Chondrocyte (in vitro differentiated cells): ENCODE measurements at places on chromosomes 7 and 10. TPM values are rescaled to one million over a fixed set of nuclear protein-coding genes. Genes with fewer than 3 reads are reported as not detected.

The PLCE1 gene
- total RNA-seq: 9.9 to 14.7 TPM (median 10.6 TPM) in 3 replicates

The CUBN gene
- 0.89 to 1.0 TPM (median 0.92 TPM) in 3 replicates for total RNA-seq

The TYW1B gene
- 1.2 to 2.5 TPM (median 1.7 TPM) in 3 replicates for total RNA-seq

The ANKRD30A gene
- total RNA-seq: not detected in 3 replicates

The UBTD1 gene
- total RNA-seq: 29.3 to 38.2 TPM (median 38.2 TPM) in 3 replicates

DNA sequence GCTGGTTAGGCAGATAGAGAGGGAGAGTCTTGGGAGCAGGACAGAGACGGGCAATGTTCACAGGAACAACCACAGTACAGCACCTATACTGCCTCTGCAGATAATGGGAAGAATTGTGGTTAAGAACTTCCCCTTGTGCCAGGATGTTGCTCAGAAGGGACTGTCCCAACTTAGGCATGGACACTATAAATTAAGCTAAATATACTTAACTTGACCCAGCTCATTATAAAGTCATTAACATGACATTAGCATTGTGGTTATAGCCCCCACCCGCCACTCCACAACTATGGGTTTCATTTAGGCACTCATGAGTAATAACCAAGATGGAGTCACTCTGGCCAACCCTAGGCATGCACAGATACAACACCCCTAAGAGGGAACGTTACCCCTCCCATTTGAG is 310.9 kb upstream of the NRG3 start:
- DNase-seq: no peak

DNA sequence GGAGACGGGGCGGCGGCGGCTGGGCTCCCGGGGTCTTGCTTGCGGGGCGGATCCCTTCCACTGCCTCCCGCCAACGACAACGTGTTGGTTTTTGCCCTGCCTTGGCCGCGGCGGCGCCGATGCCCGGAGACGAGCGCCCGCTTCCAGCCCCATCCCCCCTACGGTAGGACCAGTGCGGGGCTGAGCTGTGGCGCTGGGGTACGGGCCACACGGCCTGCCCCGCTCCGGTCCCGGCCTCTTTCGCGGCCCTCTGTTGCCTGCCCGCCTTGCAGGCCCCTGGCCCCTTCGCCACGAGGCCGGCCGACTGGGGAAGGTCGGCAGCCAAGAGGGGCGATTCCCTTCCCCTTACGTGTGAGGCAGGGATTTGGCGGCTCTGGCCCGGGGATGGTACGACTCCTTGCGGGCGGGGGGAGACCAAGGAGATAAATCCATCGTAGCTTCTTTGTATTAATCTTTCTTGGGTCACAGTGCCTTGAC is 488 bp downstream of the EIF4H start:
- no peak for DNase-seq

DNA sequence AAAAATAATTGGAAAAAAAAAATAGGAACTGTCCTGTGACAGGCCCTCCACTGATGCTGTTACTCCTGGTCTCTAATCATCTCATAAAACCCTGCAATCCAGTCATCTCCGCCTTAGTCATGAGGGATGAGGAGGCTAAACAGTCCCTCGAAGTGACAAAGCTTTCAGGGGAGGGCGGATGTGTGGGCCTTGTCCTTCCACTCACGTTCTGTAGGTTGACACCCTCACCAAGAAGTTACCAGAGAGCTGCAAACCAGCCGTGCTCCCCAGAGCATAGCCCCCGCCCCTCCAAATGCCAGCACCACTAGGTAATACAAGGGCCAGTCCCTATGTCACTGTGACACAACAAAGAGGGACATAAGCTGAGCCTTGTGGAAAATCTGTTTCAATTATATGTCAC is 11.9 kb downstream of the COBL start:
- no peak for DNase-seq

DNA sequence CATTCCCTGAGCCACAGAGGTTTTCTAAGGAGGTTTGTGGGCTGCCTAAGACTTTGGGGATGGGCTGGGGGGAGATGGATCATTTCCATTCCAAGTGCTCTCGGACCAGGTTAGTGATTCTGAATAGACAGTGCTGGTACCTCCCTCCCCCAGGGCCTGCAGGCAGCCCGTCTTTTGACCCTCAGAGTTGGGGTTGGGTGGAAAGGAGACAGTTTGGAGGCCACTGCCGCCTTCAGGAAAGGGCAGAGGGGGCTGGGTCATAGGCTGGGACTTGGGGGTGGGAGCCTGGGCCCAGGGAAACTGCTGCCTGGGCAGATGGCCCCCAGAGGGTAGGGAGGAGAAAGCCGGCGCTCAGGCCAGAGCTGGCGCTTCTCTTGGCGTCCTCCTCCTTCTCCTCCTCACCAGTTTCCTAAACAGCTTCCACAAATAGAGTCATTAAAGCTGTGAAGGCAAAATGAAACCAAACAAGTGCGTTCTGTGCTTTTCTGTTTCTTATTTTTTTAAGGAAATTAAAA is 4.4 kb downstream of the UNC5B start:
- DNase-seq: no peak

- DNase-seq: no peak
Measured at GRCh38 chr7:41147606-41148485, 555.0 kb downstream of the INHBA start.

DNA sequence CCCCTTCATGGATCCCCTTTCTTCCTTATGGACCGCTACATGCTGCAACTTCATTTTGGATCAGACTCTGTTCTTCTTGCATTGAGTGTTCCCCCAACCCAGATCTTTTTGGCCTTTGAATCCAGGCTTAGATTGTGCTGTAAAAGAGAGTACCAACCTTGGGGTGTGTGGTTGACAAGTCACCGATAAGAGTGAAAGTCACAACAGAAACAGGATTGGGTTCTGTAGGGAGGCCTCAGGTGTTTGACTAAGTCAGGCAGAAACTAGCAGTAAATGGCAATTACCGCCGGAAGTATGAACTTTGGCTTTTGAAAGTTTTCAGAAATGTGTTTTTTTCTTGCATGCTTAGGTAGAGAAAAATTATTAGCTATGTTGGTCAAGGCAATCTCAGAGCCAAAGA is 89.3 kb downstream of the TMEM106B start:
- DNase-seq: no peak

GRCh38 chr7:157691586-157692459 is 355.0 kb downstream of the DNAJB6 start:
- DNase-seq: peak; percentile 68

GRCh38 chr7:69657331-69657730 is 59.1 kb downstream of the AUTS2 start:
- DNase-seq: no peak

DNA sequence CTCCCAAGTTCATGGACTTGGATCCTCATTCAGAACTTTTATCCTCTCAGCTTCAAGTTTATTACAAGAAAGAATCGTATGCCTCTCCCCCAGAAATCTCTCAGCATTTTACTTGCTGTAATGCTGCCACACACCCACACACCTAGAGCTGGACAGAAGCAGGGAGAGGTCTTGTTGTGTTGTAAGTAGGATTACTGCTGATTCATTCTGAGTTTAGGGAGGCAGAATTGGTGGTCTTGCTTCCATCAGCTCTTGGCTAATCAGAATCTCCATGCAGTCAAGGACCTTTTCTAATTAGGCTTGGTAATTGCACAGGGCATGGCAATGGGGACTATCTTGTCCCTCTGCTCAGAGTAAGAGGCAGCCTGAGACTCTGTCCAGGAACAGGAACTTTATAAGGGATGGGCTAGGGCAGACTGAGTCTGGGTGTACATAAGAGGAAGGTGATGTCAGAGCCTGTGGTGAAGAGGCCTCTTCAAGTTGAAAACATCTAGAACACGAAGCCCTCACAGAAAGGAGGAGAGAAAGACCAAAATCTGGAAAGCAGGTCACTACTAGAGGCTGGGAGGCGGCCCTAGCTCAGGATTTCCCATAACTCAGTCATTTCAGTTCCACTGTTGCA is 7.0 kb upstream of the PTPRE start:
- no peak for DNase-seq
